ENCODE measurements at places on chromosomes 1 and 21.

DNA sequence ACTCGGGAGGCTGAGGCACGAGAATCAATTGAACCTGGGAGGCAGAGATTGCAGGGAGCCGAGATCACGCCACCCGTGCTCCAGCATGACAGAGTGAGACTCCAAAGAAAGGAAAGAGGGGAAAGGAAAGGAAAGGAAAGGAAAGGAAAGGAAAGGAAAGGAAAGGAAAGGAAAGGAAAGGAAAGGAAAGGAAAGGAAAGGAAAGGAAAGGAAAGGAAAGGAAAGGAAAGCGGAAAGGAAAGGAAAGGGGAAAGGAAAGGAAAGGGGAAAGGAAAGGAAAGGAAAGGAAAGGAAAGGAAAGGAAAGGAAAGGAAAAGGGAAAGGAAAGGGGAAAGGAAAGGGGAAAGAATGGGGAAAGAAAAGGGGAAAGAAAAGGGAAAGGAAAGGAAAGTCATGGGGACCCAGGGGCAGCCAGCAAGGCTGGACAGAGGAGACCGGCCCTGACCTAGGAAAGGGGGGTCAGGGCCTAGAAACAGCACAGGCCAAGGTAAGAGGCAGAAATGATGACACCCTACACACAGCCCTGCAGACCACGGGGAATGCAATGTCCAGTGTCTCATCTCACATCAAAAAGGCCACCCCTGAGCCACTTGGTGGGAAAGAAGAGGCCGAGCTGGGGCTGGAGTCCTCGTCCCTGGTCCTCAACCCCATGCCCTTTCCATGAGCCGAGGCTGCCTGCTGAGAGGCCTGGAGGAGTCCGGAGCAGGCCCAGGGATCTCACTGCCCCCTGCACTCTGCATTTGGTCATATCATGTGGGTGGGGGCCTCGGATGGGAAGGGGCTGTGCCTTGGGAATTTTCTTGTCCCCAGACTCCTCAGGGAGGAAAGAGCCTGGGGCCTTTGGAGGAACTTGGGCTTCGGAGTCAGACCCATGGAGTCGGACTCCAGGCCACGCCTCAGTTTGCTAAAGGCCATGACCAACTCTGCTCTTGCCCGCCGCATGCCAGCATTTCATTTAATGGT, 18.8 kb upstream of the LAPTM5 start:
- no peak for DNase-seq

GRCh38 chr21:46397211-46397905, 61.3 kb upstream of the DIP2A start:
- no peak for DNase-seq

DNA sequence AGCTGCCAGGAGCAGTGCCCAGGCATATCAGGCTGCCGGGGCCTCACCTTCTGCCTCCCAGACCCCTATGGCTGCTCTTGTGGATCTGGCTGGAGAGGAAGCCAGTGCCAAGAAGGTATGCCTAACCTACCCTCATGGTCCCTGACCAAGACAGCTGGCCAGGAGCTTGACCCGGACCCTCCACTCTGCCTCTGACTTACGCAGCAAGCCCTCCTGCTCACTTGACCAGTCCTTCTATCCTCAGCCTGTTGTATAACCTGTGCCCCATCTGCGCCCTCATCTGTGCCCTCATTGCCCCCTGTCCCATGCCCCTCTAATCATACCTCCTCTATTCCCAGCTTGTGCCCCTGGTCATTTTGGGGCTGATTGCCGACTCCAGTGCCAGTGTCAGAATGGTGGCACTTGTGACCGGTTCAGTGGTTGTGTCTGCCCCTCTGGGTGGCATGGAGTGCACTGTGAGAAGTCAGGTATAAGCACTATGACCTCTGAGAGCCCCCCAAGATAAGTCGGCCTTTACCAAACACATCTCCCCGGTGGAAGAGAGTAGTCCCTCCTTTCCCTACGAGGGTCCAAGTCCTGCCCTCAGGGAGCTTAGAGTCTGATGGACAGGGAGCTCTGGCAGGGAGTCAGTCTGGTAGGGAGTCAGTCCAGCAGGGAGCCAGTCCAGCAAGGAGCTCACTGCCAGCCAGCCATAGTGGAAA, 6.8 kb downstream of the TIE1 start:
- DNase-seq, result no peak

DNA sequence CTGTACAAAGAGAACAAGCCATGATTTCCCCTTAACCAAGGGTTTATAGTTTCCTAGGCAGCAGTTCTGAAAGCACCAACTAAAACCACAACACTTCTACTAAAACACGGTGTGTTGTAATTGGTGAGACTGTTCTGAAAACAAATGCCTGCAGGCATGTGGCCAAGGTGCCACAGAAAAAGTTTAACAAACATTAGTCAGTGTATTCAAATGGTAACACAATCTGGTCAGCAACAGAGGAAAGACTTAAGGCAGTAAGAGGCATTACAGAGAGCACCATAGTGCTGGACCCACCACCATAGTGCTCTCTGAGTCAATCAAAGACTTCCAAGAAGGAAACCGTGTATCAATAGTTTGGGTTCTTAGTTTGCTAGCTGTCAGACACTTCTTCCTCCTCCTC, 16.7 kb downstream of the SNIP1 start:
- no peak for DNase-seq

- DNase-seq, result no peak
Observed at GRCh38 chr1:211736351-211736915, 61.0 kb upstream of the NEK2 start.

DNA sequence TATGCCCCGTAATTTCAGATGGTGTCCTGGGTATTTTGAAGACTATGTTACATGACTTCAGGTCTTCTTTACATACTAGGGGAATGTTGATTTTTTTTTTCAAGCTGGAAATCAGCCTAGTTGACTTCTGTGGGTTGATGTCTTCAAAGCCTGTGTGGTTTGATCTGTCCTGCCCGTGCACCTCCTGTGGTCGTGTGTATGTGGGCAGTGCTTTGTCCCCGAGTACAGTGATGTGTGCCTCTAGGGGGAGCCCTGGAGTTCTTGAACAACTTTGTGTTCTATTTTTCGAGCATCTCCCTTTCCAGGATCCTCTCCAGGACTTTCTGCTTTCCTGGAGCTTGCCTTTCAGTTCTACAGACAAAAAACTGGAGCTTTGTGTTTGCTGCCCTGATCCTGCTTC, 28.9 kb downstream of the OBSCN start:
- no peak for DNase-seq

- no peak for DNase-seq
Observed at GRCh38 chr1:243563732-243564131, 286.3 kb downstream of the AKT3 start.

DNA sequence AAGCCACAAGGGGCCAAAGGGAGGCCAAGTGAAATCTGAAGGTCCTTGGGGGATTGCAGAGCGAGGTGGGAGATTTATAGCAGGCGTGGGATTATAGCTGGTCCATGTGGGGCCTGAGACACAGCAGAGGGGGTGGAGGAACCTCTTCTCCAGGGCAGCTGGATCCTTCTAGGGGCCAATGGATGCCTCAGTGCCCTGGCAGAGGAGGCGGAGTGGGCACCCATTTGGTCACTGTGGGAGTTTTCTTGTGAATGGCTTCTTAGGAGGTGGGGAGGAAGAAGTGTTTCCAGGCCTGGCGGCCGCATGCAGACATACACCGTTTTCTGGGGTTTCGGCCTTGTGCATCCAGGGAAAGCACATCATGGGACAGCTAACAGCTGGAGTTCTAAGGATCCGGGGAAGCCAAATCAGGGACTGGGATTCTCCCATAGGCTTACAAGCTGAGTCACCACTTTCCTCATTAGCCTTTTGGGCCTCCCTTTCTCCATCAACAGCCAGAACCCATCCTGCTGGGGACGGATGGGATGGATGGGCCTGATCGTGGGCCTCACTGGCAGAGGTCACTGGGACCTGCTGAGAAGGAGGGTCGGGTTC, 76.5 kb downstream of the RHOU start:
- no peak for DNase-seq

GRCh38 chr1:156004843-156005584, 15.7 kb downstream of the SSR2 start:
- DNase-seq, result no peak

- DNase-seq, result no peak
Observed at GRCh38 chr1:240030236-240030635, 61.4 kb upstream of the FMN2 start.

DNA sequence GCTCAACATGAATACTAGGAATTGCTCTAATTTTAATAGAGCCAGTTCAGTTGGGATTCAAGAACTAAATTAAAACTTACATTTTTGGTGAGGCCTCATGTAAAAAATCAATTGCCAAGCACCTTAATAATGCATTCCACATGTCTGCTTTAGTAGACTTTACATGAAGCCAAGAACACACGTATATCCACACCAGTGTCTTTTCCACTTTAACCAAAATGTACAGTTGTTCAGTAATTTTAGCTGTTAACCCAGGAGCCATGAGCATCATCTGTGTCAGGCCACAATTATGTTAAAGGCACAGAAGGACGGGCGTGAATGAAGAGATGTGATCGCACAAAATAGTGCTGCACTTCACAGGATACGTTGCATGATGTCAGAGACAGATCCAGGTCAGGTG, 136.7 kb downstream of the TLR5 start:
- DNase-seq, result no peak

DNA sequence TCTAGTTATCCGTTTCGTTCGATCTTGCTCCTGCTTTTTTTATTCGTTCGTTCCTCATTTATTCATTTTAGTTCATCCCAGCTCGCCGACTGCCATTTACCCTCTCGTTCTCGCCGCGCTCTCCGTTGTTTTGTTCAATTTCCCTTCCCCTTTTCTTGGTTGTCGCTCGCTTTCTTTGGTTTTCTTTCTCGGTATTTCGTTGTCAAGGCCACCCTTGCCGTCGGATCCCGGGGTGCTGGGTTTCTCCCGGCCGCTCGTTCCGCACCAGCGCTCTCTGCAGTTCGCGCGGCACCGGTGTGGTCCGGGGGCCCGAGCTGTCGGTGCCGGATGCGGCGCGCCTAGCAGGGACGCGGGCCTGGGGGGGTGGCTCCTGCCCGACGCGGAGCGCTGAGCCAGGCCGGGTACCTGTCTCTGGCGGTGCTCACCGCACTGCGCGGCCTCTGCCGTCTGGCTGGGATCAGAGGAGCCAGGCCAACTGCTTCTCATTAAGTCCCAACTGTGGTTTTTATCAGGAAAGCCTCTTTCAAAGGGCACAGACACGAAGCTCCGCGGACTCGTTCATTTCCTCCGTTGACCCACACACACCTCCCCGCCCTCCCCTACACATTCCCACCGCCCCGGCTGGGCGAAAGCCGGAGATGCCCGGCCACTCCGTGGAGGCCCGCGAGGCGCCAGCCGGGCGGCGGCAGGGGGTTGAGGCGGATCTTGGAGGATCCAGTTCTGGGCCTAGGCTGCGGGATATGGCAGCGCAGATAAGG, 1.6 kb downstream of the ALX3 start:
- no peak for DNase-seq

DNA sequence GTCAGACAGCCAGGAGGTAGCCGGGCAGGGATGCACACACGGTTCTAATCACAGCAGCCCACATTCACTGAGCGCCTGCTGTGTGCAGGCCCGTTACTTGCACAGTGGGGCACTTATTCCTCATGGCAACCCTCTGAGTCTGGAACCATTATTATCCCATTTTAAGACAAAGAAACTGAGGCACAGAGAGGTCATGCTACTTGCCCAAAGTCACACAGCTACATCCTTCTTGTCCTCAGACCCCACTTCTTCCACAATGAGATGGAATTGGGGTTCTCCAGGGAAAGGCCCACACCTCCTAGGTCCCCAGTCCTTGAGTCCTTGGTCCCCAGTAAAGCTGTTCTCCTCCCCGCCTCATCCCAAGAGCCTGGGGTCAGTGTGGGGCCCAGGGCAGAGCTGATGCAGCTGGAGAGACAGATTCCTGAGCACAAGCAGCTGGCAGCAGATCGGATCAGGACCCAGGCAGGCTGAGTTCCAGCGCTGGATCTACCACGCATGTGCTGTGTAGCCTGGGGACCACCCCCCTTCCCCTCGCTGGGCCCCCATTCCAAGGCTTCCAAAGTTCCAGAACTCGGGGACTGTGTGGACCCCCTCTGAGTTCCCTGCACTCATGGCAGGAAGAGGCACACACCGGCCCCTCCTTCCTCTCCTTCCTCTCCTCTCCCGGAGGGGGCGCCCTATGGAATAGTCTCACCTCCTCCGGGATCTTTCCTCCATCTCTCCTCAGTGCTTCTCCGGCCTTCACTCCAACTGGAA, 393.4 kb downstream of the MATN1 start:
- DNase-seq, result no peak

DNA sequence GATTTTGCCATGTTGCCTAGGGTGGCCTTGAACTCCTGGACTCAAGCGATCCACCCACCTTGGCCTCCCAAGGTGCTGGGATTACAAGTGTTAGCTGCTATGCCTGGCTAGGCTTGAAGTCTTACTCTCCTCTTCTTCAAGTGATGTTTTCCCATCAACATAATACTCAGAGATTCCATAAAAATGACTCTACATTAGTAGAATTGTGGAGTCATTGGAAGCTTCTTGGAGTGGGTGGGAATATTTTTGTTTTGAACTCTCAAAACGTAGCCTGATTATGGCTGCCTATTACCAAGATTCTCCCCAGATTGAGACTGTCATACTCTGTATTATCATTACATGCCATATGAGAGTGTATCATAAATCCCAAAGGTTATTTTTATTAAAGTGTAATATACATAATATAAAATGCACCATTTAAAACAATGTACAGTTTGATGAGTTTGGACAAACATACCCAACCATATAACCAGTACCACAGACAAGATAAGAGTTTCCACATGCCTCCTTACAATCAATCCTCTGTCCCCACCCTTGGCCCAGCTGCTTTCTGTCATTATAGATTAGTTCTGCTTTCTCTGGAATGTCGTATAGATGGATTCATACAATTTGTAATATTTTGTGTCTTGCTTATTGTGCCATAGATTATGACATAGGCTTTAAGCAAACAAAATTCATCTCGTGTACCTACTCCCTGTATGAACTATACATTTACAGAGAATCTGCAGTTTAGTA, 8.0 kb upstream of the DNM3 start:
- no peak for DNase-seq

GRCh38 chr21:45488931-45489721, 53.1 kb downstream of the SLC19A1 start:
- DNase-seq, result no peak

DNA sequence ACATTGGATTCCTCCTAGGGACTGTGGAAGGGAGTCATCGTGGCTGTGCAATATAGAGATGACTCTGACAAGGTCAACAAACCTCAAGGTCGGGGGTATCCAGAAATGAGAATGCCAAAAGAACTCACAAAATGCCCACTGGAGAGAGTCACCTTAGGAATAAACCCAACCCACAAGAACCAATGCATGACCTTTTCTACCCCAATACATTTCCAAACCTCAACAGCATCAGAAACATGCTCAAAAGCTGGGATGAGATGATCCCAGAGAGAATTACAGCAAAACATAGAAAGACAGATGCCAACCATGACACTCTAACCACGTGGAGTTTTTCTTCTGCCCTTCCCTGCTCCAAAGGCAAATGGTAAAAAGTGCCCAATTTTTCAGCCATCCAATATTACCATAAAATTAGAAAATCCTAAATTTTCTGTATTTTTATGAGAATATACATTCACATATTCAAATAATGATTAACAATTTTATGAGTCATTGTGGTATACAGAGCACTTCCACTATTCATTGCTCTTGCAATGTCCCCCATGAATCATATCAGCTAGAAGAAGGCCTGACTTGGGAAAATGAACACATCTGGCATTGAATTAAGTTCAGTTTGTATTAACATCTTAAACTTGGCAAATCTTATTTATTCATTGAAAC, 88.2 kb upstream of the PALMD start:
- DNase-seq, result no peak

- DNase-seq, result no peak
Observed at GRCh38 chr1:67843331-67843730, 10.1 kb upstream of the GNG12 start.
